ENCODE measurements at places on chromosomes 12 and 14.

- no peak for DNase-seq
Observed at GRCh38 chr12:120110550-120111501, 5.7 kb downstream of the RAB35 start.

DNA sequence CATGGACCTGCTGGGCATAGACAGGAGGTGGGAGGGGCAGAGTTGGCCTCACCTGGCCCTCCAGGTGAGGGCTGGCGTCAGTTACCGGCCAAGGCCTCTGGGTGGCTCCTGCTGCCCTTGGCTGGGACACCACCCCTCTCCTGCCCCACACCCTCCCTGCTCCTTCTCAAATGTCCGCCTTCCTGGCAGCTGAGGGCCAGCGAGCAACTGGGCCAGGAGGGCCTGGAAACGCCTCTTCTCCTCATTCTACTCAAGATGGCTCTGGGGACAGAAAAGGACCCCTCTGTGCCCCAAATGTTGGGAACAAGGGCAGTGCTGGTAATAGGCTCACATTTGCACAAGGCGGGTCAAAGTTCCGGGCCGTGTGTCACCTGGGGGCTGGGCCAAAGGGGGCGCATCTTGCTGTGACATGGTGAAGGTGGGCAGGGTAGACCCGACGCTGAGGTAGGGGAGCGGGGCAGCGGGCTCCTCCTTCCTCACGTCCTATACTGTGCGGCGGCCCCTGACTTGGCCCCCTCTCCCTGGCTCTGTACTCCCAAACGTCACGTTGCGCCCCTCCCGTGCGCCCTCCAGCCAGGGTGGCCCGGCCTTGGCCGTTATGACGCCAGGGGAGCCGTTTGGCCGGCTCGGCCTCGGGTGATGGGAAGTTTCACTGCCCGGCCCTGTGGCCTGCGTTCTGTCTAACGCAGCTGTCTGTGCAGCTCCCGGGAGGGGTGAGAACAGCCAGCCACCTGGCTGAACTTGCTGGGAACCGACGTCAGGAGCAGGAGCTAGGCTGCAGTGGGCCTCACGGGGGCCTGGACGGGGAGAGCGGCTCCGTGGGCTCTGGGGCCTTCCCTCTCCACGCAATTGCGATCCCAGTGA, 18.0 kb upstream of the DLK1 start:
- DNase-seq, result no peak

DNA sequence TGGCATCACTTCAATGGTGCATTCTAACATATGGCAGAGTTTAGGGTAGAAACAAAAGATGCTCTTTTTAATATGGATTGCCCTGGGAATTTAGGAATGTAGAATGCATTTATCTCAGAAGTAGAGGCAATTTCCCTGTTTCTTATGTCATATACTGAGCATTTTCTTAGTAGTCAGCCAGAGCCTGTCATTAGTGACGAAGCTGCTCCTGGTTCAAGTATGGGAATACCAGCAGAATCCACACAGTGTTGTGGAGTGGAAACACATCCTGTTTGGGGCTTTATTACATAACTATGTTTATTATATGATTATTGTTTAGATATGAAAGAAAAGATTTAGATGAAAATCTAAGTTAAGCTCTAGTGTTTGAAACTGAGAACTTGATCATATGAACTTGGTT, 12.2 kb downstream of the CIPC start:
- DNase-seq, result no peak

- peak; percentile 64 for DNase-seq
Observed at GRCh38 chr12:55068416-55069010, 48.7 kb downstream of the NEUROD4 start.

DNA sequence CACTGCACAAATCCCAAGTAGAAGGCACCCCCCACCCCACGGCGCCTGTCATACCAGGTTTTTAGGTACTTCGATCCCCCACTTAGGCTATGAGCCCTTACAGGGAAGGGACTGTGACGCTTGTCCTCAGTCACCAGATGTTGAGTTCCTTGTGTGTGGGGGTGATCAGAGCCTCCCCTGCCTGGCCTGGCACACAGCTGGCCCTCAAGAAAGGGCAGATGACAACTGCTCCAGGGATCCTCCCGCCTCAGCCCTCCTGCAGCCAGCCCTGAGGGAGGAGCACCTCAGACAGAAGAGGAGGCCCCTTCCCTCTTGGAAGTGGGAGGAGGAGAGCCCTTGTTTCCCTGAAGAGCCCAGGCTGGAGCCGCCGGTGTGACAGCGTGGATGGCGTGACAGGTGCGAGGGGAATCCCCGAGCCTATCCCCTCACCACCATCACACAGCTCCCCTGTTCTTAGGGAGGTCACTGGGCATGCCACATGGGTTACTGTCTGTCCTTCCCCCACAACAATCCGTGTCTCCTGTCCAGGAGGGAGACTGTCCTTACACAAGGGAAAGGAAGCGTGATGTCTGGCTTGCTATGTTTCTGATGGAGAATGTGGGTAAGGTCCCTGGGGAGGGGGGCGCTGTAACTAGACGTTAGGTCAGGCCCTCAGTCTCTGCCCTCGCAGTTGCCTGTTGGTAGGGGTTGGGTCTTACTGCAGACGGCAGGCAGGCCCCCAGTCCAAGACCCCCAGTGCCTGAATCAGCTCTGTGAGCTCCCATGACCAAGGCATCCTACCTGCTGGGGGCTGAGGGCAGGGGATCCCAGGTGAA, 31.4 kb downstream of the P2RX4 start:
- no peak for DNase-seq

DNA sequence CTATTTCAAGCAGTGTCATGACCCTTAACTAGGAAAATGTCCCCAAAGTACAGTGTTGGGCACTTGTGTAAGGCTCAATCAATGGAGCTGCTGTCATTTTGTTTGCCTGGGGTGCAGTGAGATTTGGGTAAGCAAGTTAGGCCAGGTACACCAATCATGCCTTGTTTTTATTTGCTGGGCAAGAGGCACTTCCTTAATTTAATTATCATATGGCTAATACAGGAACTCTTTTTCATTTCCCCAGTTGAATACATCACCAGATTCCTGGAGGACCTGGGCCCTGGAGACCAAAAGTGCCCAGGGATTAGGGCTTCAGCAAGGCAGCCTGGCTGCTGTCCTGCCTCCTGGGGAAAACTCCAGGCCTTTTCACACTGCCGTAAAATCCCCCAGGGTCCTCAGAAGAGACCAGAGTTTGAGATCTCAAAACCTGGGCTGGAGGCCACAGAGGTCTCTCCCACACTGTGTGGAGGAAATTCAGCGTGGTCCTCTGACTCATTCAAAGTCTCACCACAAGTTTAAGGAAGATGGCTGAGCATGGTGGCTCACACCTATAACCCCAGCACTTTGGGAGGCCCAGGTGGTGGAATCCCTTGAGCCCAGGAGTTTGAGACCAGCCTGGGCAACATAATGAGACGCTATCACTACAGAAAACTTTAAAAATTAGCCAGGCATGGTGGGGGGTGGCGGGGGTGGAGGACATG, 28.4 kb upstream of the FOXN3 start:
- DNase-seq, result no peak
